ENCODE measurements at places on chromosomes 16 and 17.

GRCh38 chr16:27434141-27435051 lies 32.4 kb downstream of the IL21R start:
- no peak for DNase-seq

- DNase-seq = no peak
Measured at GRCh38 chr16:49027420-49027819, 254.2 kb downstream of the CBLN1 start.

- no peak for DNase-seq
Measured at GRCh38 chr16:11140098-11140375, 116.0 kb downstream of the SOCS1 start.

- DNase-seq = no peak
Measured at GRCh38 chr17:56917559-56918296, 3.9 kb upstream of the TRIM25 start.

GRCh38 chr16:2366660-2367309 lies 26.3 kb upstream of the ABCA3 start:
- DNase-seq = no peak

- peak; percentile 73 for DNase-seq
Measured at GRCh38 chr16:709566-710499, 4.2 kb upstream of the FBXL16 start.

DNA sequence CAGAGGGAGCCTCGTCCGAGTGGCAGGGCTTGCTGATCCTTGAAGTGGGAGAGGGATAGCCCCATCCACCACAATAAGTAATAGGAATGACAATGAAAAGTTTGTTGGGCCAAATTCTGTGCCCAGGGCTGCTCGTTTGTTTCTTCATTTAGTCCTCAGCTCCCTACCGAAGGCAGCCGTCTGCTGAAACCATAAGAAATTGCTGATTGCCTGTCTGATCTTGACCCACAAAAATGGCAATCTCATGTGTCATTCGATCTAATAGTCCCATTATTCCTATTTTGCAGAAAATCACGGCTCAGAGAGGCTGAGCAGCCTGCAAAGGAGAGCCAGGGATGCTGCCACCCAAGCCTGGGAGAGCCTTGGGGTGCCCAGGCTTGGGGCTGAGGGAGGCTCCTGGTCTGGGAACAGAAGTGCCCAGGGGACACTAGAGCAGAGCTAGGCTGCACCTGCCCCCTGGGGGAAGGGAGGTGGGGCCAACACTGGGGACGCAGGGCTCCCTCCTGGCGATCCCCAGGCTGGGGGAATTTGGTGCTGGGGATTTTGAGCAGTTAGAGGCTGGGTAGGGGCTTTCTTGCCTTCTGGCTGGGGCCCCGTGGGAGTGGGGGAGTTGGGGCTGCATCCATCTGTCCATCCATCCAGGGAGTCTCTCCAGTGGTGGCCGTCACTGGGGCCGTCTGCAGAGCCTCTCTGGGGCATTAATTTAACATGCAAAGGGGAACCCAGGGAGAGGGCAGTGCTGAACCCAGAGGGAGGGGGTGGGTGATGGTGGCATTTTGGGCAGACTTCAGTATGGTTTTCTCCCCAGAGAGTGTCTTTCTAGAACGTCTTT lies 53.5 kb downstream of the SOCS1 start:
- no peak for DNase-seq

- DNase-seq = no peak
Measured at GRCh38 chr17:37318931-37319594, 56.7 kb upstream of the C17orf78 start.

DNA sequence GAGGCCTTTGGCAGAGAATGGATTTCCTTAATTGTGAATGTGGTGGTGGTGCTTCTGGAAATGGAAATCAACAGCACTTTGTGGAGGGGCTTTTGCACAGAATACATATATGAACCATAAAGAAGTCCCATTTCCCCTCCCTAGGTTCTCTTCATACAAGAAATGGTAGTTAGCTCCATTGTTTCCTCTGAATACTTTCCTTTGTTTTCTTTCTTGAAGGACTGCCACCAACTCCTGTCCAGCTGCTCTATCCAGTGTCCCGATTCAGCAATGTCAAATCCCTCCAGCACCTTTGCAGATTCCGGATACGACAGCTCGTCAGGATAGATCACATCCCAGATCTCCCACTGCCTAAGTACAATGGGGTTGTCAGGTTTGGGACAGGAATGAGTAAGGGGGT lies 33.2 kb upstream of the ARHGAP23 start:
- peak; percentile 72 for DNase-seq

- no peak for DNase-seq
Measured at GRCh38 chr16:13436641-13437412, 483.1 kb upstream of the ERCC4 start.

- DNase-seq = no peak
Measured at GRCh38 chr16:71609066-71609465, 16.9 kb upstream of the MARVELD3 start.

DNA sequence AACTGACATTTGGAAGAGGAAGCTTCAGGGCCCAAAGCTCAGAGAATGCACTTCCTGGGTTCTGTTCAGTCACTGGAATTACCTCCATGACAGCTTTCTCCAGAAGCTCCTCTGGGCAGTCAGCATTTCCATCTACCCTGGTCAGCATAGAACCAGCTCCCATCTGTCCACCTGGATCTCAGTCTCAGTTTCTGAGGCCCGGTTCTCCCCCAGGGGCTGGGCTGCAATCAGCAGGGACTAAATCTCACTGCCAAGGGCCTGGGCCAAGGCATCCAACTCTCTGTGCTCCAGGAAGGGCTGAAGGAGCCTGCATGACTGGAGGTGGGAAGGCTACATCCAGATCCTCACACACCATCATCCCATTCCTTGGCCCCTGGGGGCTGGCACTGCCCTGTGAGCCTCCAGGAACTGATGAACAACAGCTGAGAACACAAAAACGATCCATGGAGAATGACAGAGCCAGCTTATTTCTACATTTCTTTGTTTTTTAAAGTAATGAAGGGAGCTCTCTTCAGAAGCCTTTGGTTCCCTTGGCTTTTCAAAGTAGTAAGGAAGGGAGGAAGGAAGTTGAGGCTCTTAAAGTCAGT lies 66.3 kb upstream of the MRTFB start:
- no peak for DNase-seq

DNA sequence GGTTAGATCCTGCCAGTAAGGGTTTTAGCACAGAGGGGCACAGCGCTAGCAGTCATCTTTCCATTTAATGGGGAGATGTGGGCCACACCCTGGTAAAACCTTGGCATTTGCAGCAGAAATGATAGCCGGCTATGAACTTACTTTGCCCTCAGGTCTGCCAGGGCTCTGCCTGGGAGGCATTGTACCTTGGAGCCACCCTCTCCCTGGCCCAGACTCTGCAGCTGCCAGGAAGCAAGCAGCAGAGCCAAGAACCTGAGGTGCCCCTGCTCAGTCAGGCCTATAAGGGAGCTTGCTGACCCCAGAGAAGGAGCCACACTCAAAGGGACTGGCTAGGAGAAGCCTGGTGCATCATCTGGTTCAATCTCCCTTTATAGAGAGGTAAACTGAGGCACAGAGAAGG lies 23.7 kb upstream of the PHF12 start:
- DNase-seq = no peak

GRCh38 chr17:48601539-48602425 lies 3.0 kb downstream of the HOXB6 start:
- DNase-seq = no peak

GRCh38 chr17:31147507-31148202 lies 52.9 kb downstream of the NF1 start:
- no peak for DNase-seq

- no peak for DNase-seq
Measured at GRCh38 chr17:62996221-62996620, 30.2 kb downstream of the TANC2 start.

DNA sequence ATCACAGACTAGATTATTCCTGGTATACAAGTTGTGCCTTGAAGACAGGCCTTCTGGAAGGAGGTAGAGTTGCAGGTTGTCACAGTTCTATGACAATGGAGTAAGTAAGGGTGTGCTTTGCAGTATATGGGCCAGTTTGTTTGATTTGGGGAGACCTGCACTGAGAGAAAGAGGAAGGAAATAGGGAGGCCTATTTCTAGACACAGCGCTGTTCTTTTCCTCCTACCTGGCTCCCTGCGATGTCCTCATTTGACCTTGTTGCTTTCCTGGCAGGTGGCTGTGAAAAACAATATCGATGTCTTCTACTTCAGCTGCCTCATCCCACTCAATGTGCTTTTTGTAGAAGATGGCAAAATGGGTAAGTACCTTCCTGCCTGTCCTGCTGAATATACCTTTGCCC lies 22.5 kb upstream of the RASL10B start:
- DNase-seq = no peak

DNA sequence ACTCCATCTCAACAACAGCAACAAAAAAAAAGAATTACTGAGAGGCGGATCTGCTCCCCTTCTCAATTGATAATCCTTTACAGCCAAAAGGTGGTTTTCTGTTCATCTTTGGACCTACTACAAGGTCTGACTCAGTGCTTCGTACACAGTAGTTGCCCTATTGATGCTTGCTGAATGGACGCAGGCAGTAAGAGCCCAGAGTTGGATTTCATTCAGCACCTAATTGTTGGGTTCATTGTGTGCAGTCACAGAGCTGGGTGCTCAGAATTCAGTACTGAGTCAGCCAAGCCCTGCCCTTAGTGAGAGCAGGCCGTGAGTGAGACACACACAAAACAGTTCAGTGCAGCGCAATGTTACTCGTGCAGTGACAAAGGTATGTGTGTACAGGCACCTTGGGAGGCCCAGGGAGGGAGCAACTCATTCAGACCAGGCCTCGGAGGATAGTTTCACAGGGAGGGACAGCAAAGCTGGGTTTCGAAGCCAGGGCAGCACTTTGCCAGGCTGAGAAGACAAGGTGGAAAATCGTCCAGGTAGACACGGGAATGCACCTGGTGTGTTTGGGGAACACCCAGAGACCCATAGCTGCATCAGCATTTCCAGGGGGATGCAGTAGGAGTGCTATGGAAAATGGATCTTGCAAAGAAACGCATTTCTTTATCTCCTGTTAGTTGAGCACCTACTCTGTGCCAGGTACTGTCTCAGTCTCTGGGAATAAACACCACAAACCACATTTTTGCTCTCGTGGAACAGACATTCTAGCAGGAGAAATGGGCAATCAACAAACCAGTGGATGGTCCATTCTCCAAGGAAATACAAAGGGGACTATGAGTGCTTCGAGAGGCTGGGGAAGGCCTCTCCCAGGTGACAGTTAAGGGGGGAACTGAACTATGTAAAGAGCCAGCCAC lies 18.1 kb upstream of the KRT17 start:
- DNase-seq = no peak

- peak; percentile 92 for DNase-seq
Measured at GRCh38 chr17:43907998-43908721, 824 bp upstream of the MPP2 start.

GRCh38 chr16:6374821-6375220 lies 957.8 kb upstream of the RBFOX1 start:
- DNase-seq = no peak

DNA sequence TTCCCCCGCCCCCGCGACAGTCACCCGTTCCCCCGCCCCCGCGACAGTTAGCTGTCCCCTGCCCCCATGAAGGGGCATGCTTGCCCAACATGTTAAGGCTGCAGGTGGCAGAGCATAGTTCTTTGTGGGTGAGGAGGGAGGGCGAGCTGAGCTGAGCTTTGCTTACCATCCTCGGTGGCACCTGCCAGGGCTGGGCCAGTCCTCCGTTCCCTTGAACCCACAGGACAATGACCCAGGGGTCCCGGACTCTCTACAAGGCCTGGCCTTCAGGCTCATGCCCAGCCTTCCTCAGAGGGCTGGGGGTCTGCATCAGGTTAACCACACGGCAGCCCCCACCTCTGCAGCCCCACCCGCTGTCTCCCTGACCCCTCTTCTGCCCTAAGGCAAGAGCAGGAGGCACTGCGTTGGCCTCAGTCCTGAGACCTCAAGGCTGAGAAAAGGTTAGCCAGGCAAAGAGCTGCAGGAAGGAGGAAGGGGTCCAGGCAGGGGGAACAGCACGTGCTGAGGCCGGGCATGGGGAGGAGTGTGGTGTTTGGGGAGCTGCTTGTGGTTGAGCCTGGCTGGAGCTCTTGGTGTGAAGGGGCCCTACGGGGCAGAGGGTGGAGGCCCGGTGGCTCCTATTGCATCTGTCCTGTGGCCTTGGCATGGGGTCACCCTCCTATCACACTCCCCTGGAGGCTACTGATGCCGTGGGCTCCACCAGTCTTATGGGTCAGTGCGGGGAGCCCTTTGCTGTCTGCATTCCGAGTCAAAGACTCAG lies 11.4 kb upstream of the DOC2B start:
- no peak for DNase-seq

DNA sequence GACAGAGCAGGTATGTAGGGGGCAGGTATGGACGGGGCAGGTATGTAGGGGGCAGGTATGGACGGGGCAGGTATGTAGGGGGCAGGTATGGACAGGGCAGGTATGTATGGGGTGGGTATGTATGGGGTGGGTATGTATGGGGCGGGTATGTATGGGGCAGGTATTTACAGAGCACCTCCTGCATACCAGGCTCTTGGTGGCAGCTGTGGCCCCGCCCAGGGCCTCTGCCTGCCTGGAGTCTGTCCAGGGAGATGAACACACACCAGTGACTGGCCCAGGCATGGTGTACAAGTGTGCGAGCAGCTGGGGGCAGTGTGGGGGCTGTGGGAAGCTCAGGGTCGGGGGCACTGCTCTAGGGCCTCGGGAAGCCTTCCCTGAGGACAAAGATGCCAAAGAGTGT lies 4.4 kb downstream of the RPL3L start:
- DNase-seq = no peak

DNA sequence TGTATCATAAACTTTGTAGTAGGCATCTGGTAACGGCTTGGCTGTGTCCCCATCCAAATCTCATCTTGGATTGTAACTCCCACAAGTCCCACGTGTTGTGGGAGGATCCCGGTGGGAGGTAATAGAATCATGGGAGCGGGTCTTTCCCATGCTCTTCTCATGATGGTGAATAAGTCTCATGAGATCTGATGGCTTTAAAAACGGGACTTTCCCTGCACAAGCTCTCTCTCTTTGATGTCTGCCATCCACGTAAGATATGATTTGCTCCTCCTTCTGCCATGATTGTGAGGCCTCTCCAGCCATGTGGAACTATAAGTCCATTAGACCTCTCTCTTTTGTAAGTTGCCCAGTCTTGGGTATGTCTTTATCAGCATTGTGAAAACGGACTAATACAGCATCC lies 248.7 kb downstream of the SNX29 start:
- no peak for DNase-seq

DNA sequence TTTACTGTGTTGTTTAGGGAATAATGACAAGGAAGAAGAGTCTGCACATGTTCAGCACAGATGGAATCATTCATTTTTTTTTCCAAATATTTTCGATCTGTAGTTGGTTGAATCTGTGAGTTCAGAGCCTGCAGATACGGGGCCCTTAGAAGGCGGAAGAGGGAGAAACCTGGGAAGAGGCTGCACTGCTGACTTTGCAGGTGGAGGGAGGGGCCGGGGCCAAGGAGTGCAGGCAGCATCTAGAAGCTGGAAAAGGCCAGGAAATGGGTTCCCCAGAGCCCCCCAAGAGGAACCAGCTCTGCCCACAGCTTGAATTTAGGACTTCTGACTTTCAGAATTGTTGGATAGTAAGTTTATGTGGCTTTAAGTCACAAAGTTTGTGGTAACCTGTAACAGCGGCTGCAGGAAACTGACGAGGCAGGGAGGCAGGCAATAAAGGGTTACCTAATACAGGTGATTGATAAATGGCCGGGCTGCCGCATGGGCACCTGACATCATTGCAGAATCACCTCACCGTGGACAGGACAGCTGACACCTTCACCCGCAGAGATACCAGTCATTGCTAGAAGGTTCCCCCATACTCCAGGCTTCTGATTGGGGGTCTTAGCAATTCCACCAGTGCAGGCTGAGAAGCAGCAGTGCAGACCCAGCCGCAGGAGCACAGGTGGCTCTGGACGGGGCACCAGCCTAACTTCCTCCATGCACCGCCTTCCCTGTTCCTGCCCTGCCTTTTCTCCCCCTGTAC lies 181.3 kb downstream of the IRF8 start:
- DNase-seq = no peak

All from globus pallidus (tissue), 1 donor.